ENCODE measurements at places on chromosomes 2 and 18.

DNA sequence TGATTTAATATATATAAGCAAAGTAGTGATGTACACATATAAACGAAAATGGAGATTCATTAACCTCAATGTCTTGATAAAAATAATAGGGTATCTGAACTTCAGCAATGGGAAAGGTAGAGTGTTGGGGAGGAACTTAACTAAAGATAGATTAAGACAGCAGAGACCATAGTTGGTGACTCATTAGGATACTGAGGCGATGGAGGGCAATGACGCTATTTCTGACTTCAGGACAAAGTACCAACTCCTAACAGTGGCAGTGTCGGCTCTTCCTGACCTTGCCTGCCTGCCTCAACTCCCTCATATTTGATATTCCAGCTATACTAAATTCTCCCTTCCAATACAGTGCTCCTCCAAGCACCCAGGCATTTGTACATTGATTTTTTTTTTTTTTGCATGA lies 98.6 kb downstream of the CDH2 start:
- DNase-seq: no peak

- DNase-seq: no peak
Observed at GRCh38 chr18:12287684-12288402, 20.2 kb upstream of the TUBB6 start.

GRCh38 chr2:46229134-46230063 lies 67.8 kb upstream of the EPAS1 start:
- DNase-seq: no peak

GRCh38 chr2:174633623-174633930 lies 36.0 kb upstream of the WIPF1 start:
- DNase-seq: no peak

- no peak for DNase-seq
Observed at GRCh38 chr18:75429975-75430374, 2.5 kb upstream of the SMIM21 start.

- DNase-seq: no peak
Observed at GRCh38 chr2:95062242-95063085, 37.0 kb downstream of the MAL start.

GRCh38 chr18:54150226-54150625 lies 74.2 kb downstream of the MBD2 start:
- DNase-seq: no peak

- DNase-seq: no peak
Observed at GRCh38 chr2:120764492-120764891, 28.8 kb downstream of the GLI2 start.

DNA sequence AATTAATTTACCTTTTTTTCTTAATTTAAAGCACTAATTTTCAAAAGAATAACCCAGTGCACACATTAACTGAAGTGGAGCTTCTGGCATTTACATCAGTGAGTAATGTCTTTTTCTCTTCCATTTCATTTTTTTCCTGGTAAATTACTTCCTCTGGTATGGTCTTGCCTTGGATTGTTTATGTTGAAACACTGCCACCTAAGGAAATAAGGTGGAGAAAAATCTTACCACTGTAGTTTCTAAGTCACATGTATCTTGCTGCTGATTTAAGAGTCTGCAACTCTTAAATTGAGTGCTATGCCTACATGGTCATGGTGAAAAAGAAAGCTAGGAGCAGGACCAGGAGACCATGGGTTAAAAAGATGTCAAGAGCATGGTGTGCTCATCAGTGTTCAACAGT lies 51.0 kb downstream of the TTC27 start:
- no peak for DNase-seq

DNA sequence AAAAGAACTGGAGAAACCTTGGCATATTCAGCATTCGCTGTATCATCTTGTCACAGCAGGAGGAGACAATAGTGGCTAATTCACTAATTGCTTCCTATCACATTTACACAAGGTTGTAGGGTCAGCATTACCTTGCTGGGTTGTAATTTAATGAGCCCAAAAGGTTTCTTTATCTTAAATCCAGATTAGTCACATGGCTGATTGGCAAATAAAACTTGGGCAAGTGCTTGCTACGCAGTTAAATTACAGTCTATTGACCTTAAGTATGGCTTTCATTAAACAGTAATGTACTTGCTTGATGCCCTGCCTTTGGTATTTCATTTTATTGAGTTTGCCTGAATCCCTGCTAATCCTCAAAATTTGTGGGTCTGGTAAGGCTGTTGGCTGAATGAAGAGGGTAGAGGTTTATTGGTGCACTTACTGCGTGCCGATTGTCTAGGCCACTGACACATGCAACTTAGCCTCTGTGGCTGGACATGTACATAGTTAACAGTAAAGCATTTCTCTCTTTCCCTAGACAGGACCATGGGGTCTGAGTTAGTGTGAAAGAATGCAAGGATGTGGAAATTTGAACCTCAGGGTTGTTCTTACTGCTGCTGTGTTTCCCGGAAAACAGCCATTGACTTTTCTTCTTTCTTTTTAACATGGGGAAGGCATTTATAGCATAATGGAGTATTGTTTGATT lies 34.3 kb downstream of the FMNL2 start:
- no peak for DNase-seq

DNA sequence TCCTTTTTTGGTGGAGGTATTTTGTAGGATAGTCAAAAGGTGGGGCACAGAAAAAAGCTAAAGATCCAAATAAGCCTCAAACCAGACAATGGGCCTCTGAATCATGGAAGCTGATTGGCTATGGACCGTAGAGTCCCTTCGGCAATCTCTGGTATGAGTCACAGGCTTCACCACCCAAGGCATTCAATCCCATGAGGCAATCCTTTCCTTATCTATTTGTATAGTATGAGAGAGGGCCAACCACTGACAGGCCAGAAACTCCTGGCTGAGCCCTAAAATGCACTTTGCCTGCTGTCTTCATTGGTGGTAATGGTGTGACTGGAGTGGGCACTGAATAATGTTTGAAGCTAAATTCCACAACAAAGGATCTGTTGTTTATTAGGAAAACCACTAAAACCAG lies 38.7 kb upstream of the MEX3C start:
- DNase-seq: no peak

GRCh38 chr2:2782007-2782406 lies 450.9 kb upstream of the MYT1L start:
- no peak for DNase-seq

DNA sequence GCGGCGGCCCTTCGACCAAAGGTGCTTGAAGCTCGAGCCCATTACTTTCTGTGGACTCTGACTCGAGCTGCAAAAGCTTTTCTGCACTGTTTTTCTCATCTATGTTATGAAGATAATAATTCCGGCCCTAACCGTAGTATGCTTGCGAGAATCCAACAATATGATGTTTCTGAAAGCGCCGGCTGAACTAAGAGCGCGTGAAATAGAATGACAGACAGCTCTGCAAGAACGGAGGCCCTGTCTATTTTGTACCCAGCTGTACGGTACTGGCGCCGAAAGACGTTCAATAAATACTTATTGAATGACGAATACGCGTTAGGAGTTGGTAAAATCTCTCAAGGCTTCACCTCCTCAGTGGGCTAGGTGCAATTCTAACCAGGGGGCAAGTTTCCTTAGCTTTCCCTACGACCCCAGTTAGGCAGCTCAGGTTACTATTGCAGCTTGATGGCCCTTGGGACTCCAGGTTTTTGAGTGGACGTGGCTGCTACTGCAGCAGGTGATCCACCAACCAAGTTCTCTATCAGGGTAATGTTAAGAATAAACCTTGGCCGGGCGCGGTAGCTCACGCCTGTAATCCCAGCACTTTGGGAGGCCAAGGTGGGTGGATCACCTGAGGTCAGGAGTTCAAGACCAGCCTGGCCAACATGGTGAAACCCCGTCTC lies 570 bp downstream of the SCRN3 start:
- no peak for DNase-seq

GRCh38 chr2:26363323-26363722 lies 16.7 kb upstream of the ADGRF3 start:
- DNase-seq: no peak

DNA sequence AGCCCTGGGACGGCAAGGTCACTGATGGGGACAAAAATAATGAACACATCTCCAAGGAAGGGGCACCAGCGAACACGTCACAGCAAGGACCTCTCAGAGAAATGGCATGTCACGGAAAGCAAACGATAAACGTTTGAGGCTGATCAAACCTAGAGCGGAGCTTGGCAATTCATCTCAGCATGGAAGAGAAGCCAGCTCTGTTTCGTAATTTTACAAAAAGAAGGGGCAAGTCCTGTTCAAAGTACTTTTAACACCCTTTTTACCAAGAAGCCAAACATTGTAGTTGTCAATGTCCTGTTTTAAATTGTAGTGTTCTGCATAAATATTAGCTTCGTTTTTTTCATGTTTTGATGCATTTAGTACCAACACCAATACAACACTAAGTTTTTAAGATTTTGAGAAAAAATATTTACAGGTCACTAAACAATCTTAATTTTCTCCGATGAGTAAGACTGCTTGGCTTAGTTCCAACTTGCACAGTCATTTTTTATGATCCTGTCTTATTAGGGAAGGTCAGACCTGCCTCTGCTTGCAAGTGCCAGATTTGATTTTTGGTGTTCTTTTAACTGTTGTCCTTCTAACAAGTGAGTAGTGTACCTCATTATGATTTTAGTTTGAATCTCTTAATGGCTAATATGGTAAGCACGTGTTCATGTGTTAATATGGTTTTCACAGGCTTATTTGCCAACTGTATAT lies 818.5 kb upstream of the SALL3 start:
- DNase-seq: no peak

GRCh38 chr2:67626656-67627055 lies 229.5 kb downstream of the ETAA1 start:
- no peak for DNase-seq

- DNase-seq: no peak
Observed at GRCh38 chr2:188984680-188985079, 10.5 kb downstream of the COL3A1 start.

DNA sequence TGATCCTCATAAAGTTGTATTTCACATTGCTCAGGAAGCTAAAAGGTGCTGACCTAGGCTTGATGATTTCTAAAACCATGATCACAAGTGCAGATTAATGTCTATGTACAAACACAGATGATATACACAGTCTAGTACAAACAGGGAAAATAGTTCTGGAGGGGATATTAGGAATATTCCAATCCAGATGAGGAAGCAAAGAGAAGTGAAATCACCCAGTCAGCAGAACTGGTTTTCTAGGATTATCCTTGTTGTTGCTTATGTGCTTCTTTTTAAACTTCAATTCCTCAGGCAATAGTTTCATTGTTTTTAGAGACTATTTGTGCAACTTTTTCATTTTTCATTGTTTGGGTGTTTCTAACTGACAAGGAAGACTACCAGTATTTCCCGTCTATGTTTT lies 4.7 kb downstream of the IL1A start:
- no peak for DNase-seq

DNA sequence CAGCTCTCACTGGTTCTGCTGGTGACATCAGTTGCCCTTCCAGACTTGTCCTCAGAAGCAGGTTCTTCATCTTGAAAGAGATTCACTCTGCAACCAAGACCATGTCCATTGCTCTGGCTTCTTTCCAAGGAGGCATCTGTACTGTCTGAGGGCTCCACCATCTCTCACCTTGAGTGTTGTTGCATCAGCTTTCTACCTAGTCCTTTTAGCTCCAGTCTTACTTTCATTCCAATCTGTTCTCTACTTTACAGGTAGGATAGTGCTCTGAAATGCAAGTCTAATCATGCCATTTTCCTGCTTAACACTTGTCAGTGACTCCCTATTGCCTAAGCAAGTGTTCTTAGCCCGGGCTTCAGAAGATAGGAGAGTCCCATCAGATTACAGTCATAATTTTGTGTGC lies 117.7 kb downstream of the EN1 start:
- no peak for DNase-seq

DNA sequence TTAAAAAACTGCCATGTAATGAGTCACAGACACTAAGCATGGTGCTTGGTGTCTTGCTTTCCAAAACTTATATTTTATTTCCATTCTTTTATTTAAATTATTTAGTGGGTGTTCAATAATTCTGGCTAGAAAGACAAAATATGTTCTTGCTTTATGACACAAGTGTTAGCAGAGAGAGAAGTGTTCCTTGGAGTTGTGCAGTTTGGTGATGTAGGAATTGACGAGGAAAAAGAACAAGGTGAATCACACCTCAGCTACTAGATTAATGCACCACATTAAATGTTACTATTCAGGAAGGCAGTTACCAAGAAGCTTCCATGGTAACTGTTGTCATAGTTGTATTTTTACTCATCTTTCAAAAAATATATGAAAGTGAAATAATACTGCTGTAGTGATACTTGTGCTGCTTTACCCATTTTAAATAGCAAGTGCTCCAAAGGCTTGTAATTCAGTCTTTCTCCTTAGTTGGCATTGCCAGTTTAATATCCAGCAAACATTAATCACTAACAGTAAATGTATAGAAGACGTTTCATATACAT lies 28.3 kb downstream of the ADAM23 start:
- no peak for DNase-seq

- DNase-seq: no peak
Observed at GRCh38 chr18:57951117-57951796, 92.8 kb upstream of the NEDD4L start.

DNA sequence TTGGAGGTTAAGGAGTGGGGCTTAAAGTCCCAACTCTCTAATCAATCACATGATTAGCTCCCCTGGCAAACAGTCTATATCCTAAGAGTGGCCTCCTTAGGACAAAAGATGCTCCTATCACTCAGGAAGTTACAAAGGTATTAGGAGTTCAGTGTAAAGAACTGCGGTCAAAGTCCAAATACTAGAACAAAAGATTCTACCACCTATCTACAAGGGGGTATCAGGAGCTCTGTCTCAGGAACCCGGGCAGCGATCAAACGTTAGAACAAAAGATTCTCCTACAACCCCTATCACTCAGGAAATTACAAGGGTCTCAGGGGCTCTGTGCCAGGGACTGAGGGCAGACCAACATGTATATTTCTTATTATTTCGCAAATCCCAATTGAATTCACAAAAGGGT lies 58.0 kb downstream of the DTNB start:
- DNase-seq: no peak

DNA sequence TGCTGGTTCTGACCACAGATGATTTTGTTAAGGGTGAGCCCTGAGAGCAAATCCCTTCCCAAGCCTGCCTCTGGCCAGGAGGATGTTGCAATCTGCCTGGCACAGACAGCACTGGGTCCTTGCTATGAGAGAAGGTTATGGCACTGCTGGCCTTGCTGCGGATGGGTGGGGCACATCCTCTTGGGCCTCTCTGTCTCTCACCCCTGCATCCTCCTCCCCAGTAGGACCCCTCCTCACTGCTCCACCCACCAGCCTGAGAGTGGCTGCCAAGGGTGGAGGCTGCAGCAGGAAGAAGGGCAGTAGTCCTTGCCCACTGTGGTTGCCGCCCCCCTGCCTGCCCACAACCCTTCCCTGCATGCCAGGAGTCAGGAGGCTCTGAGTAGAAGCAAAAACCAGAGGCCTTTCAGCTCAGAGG lies 180.9 kb downstream of the ZBTB7C start:
- no peak for DNase-seq

DNA sequence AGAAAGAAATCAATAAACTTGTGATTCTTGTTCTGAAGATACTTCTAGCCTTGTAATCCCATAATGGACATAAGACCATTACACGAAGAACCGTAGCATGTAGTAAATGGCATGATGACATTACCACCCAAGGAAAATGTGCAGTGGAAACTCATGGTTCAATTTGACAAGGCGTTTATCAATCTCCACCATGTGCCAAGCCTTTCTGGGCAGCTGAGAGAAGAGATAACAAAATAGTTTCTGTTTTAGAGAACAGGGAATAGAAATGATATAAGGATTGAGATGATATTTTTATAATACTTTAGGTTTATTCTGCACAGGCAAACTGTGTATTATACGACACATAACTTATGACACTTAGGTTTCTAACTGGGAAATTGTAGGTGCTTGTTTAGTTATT lies 19.2 kb downstream of the ABI2 start:
- no peak for DNase-seq

- DNase-seq: no peak
Observed at GRCh38 chr18:46629361-46629760, 27.7 kb downstream of the LOXHD1 start.

- DNase-seq: no peak
Observed at GRCh38 chr2:22035361-22035830, 911.6 kb downstream of the TDRD15 start.
